ENCODE measurements at places on chromosomes 12 and 14.

- no peak for DNase-seq
Measured at GRCh38 chr12:95088379-95088778, 15.0 kb upstream of the NR2C1 start.

DNA sequence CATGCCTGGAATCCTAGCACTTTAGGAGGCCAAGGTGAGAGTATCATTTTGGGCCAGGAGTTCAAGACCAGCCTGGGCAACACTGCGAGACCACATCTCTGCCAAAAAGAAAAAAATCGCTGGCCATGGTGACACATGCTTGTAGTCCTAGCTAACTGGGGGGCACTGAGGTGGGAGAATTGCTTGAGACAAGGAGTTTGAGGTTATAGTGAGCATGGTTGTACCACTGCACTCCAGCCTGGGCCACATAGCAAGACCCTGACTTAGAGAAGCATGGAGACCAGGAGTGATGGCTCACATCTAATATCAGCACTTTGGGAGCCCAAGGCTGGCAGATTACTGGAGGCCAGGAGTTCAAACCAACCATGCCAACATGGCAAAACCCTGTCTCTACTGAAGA lies 9.2 kb downstream of the PTGES3 start:
- no peak for DNase-seq

- no peak for DNase-seq
Measured at GRCh38 chr12:106019144-106019543, 119.6 kb downstream of the NUAK1 start.

DNA sequence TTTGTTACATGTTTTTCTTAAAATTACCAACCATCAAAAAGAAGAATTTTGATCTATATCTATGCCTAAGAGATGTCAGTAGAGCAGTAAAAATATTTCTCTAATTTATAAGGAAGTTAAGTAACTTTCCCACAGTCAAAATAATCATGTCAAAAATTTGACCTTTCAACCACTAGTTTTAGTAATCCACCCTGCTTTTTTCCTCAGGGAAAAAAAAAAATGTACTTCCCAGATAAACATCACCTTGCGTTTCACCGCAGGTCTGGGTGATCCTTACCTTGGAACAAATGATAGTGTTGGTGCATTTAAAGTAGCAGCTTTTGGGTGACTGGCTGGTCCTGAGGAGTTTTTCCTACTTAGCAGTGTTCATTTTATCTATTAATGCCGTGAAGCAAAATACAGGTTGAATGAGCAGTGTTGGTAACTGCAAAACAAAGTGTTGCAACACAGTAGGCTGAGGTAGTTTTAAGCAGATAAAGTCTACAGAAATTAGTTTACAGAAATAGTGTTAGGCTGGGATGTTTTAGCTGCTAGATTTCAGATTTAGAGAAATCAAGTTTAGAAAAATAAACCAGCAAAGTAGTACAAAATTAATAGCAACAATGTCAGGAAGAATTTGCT lies 137.2 kb upstream of the DNM1L start:
- no peak for DNase-seq

GRCh38 chr14:22276913-22277816 lies 311.9 kb downstream of the DAD1 start:
- DNase-seq, result no peak

DNA sequence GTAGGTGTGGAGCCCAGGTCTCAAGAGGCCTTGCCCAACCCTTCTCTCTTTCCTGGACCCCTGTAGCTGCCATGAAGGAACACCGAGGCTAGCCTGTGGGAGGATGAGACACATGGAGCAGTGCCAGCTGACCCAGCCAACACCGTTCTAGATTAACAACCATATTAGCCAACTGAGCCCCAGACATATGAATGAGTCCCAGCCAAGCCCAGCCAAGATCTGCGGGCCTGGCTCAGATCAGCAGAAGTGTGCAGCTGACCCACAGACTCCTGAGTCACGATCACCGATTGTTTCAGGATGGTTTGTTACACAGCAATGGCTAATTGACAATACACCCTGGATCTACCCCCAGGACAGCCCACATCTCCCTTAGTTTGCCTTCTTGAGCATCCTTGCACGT lies 82.1 kb downstream of the NTF3 start:
- DNase-seq, result no peak

GRCh38 chr14:81219759-81220579 lies 790 bp downstream of the GTF2A1 start:
- no peak for DNase-seq

- no peak for DNase-seq
Measured at GRCh38 chr14:70515811-70516210, 19.0 kb downstream of the ADAM20 start.

DNA sequence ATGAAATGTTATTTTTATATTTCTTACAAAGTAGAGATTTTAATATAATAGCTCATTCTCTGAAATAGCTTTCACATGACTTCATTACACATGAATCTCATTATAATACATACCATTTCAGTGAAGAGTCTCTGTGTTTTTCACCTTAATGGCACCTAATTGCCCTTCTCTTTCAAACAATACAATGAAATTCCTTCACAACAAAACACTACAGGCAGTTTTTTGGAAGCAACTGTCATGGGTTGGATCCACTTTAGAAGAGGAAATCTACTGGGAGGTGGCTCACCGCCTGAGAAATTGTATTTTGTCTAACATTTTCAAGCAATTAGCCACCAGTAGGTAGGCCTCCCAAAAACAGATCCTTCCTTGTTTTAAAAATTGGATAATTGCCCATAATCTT lies 40.3 kb upstream of the RGS6 start:
- DNase-seq, result no peak

DNA sequence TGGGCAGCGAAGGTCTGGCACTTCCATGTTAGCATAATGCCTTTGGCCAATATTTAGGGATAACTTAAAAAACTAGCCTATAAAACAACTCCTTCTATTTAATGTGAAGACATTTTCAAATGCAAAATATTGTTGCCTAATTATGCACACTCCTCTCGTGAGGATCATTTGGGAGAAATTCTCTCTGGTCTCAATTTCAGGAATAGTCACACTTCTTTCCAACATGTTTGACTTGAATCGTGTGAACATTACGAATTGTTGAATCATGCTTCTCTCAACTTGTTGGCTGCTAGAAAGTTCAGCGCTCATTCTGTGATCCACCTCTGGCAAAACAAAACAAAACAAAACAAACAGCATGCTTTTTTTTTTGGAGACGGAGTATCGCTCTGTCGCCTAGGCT lies 313.2 kb downstream of the SEC23A start:
- no peak for DNase-seq

DNA sequence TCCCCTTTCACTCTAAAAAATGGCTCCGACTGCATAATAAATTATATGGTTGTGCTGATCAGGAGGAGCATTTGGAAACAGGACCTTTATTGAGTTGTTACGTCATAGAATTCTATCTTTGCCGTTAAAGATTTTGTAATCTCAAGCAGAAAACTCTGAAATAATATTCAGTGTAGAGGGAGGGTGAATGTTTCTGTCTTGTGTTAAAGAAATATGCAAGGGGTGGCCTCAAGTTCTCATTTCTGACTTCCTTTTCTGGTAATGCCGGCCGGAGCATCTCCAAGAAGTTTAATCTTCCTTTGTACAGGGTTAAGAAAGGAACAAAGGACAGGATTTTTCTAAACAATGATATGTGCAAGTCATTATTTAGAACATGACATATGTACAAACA lies 165.1 kb downstream of the SLC38A4 start:
- no peak for DNase-seq

DNA sequence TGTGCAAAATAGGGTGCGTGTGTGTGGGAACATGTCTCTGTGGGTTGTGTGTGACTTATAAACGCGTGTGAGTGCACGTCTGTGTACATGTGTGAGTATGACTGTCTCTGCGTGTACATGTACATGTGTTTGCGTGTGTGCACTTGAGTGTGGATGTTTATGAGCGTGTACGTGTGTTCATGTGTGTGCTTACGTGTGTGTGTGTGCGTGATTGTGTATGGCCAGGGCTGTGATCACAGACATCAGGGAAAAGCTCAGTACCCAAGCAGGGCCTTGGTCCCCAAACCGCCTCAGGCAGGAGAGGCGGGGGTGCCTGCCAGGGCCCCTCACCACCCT lies 326.3 kb upstream of the DIO3 start:
- DNase-seq, result no peak

- DNase-seq, result no peak
Measured at GRCh38 chr14:33280646-33281045, 342.0 kb downstream of the NPAS3 start.

DNA sequence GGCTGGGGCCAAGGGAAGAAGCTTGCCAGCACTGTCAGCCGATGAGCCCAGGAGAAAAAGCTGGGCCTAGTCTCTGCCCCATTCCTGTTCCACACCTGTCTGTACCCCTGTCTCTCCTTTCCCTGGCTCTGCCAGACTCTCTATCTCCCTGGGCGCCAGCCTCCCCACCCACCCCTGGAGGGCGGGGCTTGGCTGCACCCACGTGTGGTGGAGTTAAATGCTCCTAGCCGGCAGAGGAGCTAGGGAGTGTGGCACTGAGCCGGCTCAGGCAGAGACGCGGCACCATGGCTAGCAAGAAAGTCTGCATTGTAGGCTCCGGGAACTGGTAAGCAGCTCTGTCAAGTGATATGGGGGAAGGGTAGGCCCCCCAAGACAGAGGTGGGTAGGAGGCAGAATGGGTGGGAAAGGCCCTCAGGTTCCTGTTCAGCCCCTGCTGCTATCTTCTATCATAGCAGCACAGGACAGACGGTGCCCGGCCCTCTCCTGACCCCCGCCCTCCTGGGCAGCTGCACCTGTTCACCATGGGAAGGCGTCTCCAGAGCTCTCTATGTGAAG lies at the start of gene GPD1:
TSS of gene GPD1 (plus strand) at position 242 of the 555 bp plus-strand sequence. CDS start at position 285, 43 bp downstream.
- DNase-seq, result peak; percentile 93

GRCh38 chr14:77791225-77791600 lies 8.7 kb upstream of the ADCK1 start:
- no peak for DNase-seq

- DNase-seq, result no peak
Measured at GRCh38 chr12:121861636-121862254, 3.1 kb upstream of the HPD start.

GRCh38 chr14:102164241-102164641 lies 24.5 kb downstream of the WDR20 start:
- no peak for DNase-seq

GRCh38 chr12:55972456-55972855 lies 1.4 kb upstream of the RAB5B start:
- DNase-seq, result no peak

DNA sequence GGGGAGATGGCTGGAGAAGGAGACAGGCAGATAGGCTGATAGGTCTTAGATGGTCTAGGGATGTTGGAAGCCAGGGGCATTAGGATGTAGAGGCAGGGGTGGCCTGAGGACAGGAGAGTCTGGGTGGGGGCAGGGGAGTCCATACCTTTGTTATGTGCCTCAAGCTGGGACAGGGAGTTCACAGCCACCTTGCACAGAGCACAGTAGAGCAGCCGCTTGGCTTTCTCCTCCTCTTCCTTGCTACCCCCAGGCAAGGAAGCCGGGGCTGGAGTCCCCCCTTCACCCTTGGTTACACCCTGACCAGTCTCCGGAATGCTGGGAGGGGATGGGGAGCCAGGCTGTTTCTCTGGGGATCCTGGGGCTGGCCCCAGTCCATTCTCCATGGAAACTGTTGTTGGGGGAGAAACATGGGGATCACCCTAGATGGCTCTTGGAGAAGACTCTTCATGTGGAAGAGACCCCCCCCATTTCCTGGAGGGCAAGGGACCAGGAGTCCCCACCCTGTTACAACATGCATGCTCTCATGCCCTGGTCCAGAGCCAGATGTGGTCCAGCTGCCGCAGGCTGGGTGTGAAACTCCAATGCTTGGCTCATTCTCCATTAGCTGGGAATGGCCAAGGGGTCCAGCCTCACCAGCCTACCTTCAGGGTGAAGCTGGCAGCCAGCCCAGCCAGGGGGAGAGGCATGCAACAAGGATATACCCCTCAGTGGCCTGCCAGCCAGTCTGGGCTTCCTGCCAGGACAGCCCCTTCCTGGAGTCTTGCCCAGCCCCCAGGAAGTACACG lies 7.2 kb upstream of the GPR84 start:
- no peak for DNase-seq

GRCh38 chr14:30034152-30034551 lies 106.5 kb upstream of the PRKD1 start:
- no peak for DNase-seq

- no peak for DNase-seq
Measured at GRCh38 chr14:102579696-102580549, 12.5 kb upstream of the RCOR1 start.

- no peak for DNase-seq
Measured at GRCh38 chr12:54262403-54262925, 17.5 kb downstream of the CBX5 start.

Data from gastrocnemius medialis (tissue), 4 donors.